ENCODE measurements at places on chromosomes 4 and X. TPM values are rescaled to one million over a fixed set of nuclear protein-coding genes. Genes with fewer than 3 reads are reported as not detected.

Gene NUP62CL
- 3.0 TPM for total RNA-seq

Gene SOWAHB
- not detected for total RNA-seq

GRCh38 chrX:119654112-119654531 is 38.8 kb downstream of the SEPTIN6 start:
- DNase-seq = no peak

DNA sequence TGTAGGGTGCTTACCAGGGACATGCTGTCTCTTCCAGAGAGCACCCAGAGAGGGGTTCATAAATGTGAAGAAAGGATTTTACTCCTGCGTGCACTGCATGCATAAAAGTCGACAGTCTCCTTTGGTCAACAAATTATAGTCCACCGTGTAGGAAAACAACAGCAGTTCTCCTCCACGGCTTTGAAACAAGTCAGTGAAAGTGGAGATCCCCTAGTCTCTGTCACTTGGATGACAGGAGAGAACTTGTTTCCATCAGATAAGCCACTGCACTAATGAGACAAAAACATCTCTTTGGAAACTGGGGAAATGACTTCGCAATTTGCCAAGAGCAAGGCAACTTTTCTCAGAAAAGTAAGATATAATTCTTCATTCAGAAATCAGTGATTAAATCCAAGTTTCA is 9.7 kb downstream of the UNC5C start:
- no peak for DNase-seq

GRCh38 chrX:18582910-18583493 is 88.9 kb downstream of the RS1 start:
- no peak for DNase-seq

DNA sequence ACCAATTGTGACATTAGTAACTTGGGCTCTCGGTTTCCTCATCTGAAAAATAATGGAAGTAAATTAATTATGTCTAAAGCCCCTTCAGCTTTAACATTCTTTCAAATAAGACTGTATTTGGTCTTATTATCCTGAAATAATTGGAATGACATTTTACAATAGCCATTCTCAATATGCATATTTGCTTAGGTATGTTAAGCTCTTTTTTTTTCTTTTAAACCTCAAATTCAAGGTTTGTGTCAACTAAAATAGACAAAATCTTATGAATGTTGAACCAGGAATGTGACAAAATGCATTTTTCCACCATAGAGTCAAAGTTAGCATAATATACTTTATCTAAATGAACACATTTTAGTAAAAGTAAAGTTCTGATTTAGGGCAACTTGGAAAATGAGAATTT is 34.4 kb upstream of the TET2 start:
- DNase-seq = no peak

Measured in activated CD8-positive, alpha-beta memory T cell treated with anti-CD3 and anti-CD28 coated beads, Interleukin-2, amount 10 ng/mL, durations not matched to agents 7 days and 5 days (primary cell).